ENCODE measurements at places on chromosomes 1 and 21.

- DNase-seq: no peak
Measured at GRCh38 chr1:18926315-18927081, 24.1 kb upstream of the ALDH4A1 start.

DNA sequence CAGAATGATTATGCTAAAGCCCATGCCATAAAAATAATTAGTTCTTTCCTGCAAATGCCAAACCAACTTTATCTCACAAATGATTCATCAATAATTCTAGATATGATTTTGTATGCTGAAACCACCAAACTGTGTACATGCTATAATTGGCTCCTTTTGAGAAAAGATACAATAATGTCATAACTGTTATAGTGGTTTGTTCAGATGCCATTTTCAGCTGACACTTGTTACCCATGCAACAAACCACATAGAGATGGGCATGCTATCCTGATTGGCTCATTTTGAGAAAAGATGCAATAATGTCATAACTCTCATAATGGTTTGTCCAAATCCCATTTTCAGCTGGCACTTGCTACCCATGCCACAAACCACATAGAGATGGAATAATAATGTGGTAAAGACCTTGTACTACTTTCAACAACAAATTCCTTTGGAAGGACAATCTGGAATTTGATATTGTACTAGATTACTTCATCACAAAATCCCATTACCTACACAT, 283.8 kb downstream of the TPR start:
- DNase-seq: no peak

DNA sequence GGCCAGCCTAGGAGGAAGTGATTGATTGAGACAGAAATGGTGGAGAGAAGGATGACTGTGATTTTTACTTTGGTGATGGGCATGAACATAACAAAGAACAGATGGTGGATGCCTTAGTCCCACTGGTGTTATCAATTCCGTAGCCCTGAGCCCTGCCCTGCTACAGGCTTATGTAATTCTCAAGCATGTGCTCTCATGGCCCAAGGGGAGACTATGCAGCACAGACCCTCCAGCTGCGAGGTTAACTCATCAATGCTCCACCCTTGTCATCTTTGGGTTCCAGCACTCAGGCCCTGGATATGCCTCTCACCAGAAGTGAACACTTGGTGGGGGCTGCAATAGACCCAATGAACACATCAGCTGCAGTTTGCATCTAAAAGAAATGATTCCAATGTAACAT, 62.7 kb upstream of the LRRC8D start:
- no peak for DNase-seq

DNA sequence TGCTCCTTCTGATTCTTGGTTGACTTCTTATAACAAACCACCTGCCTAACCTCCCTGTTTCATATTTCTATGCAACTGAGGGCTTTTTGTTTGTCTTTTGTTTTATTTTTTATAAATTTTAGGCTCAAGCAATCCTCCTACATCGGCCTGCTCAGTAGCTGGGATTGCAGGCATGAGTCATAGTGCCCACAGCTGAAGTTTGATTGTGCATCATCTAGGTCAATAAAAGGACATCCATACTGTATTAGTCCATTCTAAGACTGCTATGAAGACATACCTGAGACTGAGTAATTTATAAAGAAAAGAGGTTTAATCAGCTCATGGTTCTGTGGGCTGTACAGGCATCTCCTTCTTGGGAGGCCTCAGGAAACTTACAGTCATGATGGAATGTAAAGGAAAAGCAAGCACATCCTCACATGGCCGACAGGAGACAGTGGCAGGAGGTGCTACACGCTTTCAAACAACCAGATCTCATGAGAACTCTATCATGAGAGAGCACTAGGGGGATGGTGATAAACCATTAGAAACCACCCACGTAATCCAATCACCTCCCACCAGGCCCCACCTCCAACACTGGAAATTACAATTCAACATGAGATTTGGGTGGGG, 285.0 kb downstream of the SIPA1L2 start:
- no peak for DNase-seq

DNA sequence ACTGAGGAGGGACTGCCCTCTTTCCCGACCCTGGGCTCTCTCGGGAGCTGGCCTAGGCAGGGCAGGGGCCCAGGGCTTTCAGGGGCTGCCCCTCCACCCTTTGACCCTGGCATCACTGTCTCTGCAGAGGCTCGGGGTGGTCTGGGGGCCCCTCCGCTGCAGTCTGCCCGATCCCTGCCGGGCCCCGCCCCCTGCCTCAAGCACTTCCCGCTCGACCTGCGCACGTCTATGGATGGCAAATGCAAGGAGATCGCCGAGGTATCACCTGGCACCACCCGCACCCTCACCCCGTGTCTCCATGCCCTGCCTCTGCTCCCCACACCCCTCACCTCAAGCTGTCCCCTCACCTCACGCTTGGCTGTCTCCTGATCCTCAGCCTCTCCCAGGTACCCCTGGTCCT, 5.5 kb downstream of the AMPD2 start:
- DNase-seq: no peak

DNA sequence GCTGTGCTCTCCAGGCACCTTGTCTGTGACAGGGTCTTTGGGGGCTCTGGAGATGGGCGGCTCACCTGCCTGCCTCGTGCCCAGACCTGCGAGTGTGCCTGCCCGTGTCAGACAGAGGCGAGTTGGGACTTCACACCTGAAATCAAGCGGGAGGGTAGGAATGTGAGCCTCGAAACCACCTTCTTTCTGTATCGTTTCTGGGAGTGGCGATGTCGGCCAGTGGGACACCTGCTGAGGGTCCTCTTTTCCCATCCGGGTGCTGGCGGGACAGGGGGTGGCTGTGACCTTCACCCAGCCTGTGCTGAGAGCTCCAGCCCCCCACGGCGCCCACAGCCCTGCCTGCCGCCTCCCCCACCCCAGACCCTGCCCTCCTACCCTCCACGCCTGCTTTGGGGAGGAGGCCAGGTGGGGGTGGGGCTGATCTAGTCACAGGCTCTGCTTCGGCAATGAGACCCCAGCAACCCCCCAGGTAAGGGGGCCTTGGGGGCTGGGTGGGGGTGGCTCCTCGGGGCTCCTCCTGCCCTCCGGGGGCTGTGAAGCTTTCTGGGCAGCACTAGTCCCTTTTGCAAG, 15.6 kb upstream of the FAAP20 start:
- no peak for DNase-seq

DNA sequence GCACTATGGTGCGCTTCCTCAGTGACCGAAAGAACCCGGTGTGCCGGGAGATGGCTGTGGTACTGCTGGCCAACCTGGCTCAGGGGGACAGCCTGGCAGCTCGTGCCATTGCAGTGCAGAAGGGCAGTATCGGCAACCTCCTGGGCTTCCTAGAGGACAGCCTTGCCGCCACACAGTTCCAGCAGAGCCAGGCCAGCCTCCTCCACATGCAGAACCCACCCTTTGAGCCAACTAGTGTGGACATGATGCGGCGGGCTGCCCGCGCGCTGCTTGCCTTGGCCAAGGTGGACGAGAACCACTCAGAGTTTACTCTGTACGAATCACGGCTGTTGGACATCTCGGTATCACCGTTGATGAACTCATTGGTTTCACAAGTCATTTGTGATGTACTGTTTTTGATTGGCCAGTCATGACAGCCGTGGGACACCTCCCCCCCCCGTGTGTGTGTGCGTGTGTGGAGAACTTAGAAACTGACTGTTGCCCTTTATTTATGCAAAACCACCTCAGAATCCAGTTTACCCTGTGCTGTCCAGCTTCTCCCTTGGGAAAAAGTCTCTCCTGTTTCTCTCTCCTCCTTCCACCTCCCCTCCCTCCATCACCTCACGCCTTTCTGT, 7.3 kb upstream of the PIGV start:
- no peak for DNase-seq

- DNase-seq: no peak
Measured at GRCh38 chr1:159831412-159832141, 4.9 kb downstream of the SLAMF8 start.

- no peak for DNase-seq
Measured at GRCh38 chr1:223878598-223879325, 33.0 kb upstream of the TP53BP2 start.

DNA sequence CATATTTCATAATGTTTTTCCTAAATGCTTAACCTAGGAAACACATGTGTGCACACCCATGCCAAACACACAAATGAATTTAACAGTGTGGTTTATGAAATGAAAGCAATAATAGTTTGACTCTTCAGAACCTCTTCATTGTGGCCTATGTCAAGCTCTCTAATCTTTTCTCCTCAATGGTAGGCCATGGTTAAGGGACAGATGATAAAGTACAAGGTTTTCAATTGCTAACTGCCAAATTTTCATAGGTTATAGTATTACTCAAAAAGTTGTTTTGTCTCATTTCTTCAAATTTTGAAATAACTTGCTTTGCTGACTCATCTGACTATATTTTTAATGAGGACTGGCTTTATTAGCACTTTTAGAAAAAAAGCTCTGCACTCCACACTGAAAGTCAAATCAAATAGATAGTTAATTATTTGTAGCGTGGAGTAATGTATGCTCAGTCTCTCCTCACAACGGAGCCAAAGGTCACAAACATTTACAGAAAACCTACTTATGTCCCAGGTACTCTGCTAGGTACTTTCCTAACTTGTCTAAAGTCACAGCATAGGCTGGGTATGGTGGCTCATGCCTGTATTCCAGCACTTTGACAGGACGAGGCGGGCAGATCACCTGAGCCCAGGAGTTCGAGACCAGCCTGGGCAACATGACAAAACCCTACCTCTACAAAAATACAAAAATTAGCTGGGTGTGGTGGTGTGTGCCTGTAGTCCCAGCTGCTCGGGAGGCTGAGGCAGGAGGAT, 3.0 kb upstream of the ADCY10 start:
- DNase-seq: no peak

DNA sequence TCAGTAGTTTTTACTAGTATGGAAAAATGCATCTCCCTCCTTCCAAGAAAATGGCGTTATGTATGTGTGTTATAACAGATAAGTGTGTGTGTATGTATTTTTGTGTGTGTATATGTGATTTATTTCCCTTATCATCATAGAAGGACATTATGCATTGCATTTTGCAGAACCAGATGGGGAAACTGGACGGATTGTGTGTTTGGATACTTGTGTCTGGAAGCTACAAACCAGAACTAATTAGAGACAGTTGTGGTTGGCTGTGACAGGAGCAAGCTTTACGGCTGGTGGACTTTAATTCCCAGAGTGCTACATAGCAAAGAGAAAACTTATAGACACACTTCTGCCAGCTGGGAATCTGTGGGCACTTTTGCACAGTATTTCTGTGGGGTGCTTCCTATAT, 162.5 kb downstream of the RWDD3 start:
- DNase-seq: no peak

DNA sequence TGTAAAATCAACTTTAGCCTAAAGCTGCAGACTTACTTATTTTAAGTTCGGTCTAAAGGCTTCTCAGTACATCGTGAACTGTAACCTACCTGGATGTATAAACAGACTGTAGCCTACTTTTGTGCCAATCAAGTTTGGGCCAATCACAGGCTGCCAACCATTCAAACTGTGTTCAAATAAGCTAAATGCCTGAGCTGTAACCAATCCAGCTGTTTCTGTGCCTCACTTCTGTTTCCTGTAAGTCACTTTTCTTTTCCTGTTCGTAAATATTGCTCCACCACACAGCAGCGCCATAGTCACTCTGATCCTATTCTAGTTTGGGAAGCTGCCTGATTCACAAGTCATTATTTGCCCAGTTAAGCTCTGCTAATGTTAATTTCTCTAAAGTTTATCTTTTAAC, 37.5 kb upstream of the SLAMF9 start:
- no peak for DNase-seq

DNA sequence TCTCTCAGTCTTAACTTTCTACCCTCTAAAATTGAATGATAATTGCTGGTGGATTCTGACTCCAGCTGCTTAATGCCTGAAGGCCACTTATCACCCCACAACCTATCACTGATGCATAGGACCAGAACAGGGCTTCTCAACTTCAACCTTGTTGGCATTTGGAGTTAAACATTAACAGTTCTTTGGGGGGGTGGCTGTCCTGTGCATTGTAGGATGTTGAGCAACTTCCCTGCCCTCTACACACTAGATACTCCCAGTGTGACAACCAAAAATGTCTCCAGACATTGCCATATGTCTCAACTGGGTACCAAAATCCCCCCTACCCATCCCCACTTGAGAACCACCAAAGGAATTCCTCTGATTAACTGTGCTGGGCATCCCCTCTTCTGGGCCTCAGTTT, 275.4 kb upstream of the TMEM51 start:
- no peak for DNase-seq

GRCh38 chr1:87678266-87678665, 349.6 kb downstream of the LMO4 start:
- DNase-seq: no peak

DNA sequence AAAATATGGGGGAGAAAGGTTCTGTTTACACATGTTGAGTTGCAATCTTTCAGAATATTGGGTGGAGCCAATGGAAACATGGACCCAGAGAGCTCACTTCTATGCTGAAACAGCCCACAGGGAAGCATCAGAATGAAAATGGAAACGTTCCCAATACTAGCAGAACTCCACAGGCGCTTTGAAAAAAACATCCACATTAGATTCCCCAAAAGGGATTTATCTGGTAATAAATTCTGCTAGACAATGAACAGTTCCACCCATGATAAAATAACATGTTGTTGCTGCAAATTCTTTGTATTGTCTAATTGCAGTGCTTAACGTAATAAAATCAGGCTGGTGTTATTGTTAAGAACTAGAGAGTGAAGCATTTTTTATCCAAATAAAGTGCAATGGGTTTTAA, 197.0 kb downstream of the GABPA start:
- DNase-seq: no peak

DNA sequence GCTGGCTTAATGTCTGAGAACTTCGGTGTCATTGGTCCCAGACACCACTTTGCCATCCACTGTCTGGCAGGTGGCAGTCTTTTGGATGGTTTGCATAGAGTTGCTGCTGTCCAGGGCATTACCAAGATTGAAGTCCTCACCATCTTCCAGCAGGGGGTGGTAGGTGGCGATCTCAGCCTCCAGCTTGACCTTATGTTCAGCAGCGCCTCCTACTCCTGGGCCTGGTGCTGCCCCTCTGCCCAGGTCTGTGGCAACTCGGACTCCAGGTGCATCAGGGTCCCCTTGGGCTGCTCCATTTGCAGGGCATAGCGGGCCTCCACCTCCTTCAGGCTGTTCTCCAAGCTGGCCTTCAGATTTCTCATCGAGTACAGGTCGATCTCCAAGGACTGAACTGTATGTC, 573.3 kb upstream of the NCAM2 start:
- DNase-seq: no peak

DNA sequence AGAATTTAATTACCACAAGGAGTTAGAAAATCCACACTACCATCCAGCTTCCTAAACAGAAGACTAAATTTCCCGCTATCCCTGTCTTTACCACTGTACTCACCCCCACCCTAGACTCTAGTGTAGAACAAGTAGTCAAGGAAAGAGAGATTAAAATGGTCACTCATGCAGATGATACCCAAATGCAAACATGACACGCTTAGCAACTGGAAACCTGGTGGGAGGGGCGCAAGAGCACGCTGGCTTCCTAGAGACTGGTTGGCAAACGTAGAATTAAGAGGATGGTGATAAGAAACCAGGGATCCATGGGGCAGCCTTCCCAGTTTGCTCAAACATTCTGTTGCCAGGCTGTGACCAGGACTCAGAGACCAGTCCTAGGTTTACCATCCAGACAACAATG, 9.9 kb upstream of the LDLRAD1 start:
- DNase-seq: no peak

- no peak for DNase-seq
Measured at GRCh38 chr1:218874801-218875400, 298.8 kb upstream of the LYPLAL1 start.

GRCh38 chr1:154551474-154551873, 7.0 kb downstream of the UBE2Q1 start:
- no peak for DNase-seq

- no peak for DNase-seq
Measured at GRCh38 chr1:56973923-56974742, 8.3 kb upstream of the C8B start.

GRCh38 chr1:233440951-233441401, 113.5 kb downstream of the MAP3K21 start:
- DNase-seq: peak; percentile 61
